ENCODE measurements at places on chromosomes 5 and 9.

GRCh38 chr9:76414661-76415060, 20.4 kb upstream of the RFK start:
- DNase-seq = no peak

GRCh38 chr5:12095808-12096281, 191.6 kb upstream of the CTNND2 start:
- DNase-seq = no peak

- no peak for DNase-seq
Measured at GRCh38 chr5:76334574-76334973, 68.5 kb upstream of the IQGAP2 start.

DNA sequence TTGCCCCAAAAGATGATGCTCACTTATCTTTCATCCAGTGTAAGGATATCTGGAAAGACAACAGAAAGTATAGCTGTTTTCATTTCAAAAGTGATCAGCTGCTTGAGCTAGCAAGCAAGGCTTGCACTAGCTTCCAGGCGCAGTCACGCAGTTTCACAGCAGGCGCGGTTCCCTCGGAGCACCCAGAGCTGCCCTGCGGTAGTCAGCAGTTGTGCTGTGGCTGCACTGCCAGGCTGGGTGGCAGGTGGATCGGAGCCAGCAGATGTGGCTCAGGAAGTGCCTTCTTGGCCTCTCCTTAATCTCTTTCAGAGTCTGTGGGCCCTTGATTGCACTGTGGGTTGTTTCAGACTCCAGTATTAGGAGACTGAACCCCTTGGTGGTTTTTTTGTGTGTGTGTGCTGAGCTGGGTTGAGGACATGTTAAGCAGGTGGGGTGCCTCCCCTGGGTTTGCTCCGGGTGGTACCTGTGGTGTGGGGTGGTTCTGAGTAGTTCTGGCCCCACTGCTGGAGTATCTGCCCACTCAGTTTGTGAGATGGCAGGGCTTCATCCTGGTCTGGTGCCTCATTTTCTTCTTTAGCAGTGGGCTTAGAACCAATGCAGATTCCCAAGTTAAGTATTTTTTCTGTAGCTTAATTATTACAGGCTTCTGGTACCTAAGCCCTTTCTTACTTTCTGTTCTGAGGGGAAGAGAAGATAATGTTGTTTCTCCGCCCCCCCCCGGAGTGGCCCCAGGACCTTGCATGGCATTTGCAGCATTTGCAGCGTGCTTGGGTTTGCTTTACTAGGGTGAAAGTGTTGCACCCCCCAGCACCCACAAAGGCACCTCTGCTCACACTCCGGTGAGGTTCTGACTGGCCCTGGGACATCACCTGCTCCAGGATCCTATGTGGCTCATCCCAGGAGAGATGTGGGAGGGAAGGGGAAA, 16.4 kb downstream of the TENT4A start:
- no peak for DNase-seq

DNA sequence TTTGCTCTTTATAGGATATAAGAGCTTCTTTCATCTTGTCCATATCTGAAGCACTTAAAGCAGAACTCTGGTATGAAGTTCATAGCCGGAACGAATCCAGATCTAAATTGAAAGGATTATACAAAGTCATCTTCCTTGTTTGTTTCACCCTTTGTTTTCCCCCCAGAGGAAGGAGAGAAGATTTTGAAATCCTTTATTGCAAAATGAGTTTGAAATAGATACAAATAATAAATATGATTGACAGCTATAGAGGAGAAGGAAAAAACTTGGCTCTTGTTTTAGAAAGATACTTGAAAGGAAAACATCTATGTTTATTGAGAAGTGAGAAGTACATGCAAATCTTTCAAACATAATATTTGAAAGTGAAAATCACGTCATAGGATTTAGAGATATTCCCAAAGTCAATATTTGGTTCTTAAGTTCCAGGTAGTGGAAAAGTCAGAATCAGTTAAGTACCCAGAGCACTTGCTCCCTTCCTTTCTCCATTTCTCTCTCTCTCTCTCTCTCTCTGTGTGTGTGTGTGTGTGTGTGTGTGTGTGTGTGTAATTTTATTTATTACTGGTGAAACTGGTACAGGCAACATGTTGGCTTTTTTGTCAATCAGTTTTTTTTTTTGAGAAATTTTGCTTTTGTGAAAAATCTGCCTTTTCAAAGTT, 27.2 kb downstream of the PAM start:
- DNase-seq = no peak

- no peak for DNase-seq
Measured at GRCh38 chr5:119311688-119312087, 44.1 kb upstream of the TNFAIP8 start.

- no peak for DNase-seq
Measured at GRCh38 chr9:7756088-7756487, 43.5 kb downstream of the DMAC1 start.

DNA sequence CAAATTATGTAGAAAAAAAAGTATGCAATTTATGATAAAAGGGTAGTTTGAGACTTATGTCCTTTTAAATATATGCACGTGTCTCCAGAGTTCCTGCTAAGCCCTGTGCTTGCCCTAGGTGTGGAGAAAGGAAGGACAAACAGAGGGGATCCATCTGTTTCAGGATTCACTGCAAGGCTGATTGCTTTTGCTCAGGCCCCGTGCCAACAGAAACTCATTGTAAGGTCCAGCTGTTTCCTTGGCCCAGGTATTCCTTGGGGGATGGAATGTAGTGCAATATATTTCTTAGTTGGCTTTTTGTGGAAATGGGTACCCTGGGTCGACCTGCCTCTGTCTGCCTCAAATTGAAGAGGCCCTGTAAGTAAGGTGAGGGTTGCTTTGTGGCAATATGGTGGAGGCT, 268.6 kb upstream of the CLINT1 start:
- peak; percentile 63 for DNase-seq

GRCh38 chr9:10112070-10112469, 500.7 kb downstream of the PTPRD start:
- DNase-seq = no peak

DNA sequence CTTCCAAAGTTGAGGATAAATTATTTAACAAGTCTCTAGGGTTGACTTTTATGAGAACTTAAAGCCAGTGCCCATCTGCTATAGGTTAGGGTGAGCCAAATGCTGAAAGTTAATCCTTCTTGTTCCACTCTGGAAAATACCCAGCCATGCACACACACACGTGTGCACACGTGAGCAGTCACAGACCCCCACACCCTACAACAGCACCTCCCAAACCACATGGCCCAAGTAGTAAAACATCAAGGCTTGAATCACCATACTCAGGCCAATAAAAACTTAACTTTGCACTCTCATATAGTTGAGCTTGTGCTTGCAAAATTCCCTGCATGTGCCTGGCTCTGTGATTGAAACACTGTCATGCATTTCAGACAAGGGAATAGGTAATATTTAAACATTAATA, 467.6 kb downstream of the ARHGEF28 start:
- peak; percentile 55 for DNase-seq

- no peak for DNase-seq
Measured at GRCh38 chr9:92661743-92662142, 8.2 kb downstream of the IPPK start.

DNA sequence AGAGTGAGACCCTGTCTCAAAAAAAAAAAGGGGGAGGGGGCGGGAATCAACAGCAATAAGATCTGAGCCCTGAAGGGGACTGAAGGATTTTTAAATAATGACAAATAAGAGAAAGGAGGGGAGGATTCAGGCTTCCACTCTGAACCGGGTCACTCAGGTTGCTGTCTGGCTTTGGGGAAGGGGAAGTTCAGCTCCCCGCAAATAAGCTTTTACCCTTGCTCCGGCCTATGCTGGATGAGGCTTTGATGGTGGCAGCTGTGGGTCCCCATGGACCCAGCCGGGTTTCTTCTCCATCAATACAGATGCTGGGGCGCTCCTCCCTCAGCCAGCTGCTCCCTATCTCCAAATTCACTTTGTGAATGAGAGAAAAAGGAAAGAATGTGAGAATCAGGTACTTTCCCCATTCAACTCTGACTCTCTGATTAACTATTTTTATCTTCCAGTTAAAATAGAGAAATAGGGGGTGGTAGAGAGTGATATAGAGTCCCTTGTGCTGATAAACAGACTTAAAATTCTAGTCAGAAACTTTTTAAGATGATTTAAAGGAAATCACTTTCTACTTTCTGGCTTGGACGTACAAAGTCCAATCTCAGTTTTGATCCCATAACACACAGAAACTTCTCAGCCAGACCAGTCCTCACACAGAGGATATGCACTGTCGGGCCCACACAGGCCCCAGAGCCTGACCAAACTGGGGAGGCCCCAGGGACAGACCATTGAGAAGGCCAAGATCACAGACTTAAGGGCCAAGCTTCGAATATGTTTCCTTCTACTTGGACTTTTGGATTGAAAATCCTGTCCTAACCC, 39.6 kb downstream of the C5orf15 start:
- DNase-seq = no peak

GRCh38 chr9:16180546-16180945, 627.7 kb downstream of the CCDC171 start:
- no peak for DNase-seq

- no peak for DNase-seq
Measured at GRCh38 chr5:135481387-135481786, 29.2 kb upstream of the TIFAB start.

DNA sequence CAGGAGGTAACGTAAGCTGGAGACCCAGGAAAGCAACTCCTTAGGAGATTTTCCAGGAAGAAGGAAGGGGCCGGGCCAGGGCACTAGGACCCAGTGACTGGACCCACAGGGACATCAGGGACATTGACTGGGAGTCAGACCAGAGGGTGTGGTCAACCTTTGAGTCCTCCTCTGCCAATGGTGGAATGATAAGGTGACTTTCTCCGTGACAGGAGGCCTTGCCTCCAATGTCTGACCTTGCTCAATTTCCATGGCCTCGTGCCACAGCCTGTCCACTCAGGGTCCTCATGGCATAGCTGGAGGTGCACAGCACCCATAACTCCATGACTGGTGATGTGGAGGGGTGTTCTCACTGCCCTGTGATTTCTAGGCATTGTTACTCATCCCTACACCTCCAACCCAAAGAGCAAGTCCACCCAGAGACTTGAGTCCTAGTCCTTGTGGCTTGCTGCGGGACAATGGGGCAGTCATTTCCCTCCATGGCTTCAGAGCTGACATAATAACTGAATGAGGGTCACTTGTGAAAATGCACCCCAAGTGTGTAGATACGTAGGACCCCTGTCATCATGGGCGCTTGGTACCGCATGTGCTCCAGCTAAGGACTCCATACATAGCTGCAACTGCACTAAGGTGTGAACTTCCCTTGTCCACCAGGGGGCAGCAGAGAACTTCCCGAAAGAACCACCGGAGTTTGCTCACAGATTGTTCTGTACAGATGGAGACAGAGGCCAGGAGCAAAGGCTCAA, 4.1 kb upstream of the AMBP start:
- peak; percentile 86 for DNase-seq

GRCh38 chr9:86046071-86046636, 53.2 kb downstream of the GOLM1 start:
- no peak for DNase-seq

- DNase-seq = no peak
Measured at GRCh38 chr5:148816357-148816756, 10.1 kb upstream of the ADRB2 start.

DNA sequence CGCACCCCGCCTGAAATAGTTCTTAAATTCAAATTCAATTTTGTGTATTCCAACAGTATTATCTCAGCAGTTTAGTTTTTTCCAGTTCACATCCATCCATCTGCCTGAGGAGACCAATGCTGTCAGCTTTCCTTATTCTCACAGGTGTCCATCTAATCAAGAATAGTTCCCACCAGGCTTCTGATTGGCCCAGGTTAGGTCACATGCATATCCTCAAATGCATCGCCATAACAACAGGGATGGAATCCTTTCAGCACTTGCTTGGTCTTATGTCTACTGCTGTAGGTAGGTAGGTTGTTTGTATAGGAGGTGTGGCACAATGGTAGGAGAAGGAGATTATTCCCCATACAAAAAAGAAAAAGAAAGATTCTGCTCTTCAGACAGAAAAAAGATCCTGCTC, 91.2 kb downstream of the UBE2R2 start:
- DNase-seq = no peak

DNA sequence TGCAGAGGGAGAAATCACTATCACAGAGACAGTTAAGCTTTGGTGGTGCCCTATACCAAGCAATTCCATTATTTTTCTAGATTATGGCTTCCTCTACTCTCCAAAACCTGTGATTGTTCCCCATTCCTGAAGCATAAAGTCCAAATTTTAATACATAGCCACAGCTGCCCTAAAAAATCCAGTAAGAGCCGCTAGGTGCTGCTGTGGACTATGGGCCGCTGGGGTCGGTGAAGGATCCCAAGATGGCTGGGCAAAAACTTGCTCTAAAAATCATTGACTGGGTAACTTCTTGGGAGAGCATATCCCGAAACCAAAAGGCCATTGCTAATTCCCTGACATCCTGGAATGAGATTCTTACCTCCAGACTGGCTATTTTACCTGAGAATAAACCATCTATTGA, 245.3 kb downstream of the NFIB start:
- DNase-seq = no peak

DNA sequence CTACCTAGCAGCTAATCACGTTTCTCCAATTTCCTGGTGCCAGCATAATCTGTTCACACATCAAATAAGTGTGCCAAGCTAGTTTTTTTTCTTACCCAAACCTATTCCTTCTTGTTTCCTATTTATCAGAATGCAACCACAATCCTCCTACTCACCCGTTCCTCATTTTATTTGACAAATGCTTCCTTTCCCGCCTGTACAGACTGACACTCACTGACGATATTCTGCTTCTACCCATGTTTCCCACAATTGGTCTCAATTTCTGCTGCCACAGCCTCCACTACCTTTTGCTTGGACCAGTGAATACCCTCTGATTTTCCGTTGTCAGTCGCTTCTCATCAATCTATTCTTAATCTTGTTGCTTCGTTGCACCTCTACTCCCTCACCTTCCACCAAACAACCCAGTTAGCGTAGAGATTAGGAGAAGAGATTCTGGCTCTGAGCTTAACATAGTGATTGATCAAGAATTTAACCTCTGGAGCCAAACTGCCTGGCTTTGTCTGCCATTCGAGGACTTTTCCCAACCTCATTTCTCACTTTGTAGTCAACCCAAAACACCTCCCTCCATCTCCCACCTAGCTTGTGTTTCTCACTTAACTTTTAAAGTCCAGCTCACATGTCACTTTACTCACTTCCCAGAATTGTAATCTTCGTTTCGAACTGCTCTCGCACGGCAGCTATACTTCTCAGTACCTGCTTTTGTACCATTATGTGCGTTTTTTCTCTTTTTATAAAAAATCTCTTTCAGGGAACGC, 729 bp upstream of the TMEM38B start:
- DNase-seq = no peak

- no peak for DNase-seq
Measured at GRCh38 chr9:98230789-98231188, 24.7 kb downstream of the TBC1D2 start.
